ENCODE measurements at places on chromosomes 6 and 20.
A peak's percentile ranks its signal among the peaks of the same experiment; 100 is the strongest.

DNA sequence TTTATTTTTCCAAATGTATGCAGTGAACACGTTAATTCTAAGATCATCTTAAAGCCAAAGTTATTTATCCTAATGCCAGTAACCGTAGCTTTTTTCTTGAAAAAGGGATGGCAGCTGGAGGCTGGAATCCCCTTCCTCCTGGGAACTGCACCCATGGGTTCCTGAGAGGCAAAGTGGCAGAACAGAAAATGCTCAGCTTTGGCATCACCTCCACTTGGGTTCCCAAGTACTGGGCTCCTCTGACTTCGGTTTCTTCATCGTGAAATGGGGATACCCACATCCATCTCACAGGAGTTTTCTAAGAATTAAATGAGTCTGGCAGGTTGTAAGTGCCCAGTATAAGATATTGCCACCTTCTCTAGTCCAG, 6.2 kb upstream of the DDX43 start:
- no peak for DNase-seq

DNA sequence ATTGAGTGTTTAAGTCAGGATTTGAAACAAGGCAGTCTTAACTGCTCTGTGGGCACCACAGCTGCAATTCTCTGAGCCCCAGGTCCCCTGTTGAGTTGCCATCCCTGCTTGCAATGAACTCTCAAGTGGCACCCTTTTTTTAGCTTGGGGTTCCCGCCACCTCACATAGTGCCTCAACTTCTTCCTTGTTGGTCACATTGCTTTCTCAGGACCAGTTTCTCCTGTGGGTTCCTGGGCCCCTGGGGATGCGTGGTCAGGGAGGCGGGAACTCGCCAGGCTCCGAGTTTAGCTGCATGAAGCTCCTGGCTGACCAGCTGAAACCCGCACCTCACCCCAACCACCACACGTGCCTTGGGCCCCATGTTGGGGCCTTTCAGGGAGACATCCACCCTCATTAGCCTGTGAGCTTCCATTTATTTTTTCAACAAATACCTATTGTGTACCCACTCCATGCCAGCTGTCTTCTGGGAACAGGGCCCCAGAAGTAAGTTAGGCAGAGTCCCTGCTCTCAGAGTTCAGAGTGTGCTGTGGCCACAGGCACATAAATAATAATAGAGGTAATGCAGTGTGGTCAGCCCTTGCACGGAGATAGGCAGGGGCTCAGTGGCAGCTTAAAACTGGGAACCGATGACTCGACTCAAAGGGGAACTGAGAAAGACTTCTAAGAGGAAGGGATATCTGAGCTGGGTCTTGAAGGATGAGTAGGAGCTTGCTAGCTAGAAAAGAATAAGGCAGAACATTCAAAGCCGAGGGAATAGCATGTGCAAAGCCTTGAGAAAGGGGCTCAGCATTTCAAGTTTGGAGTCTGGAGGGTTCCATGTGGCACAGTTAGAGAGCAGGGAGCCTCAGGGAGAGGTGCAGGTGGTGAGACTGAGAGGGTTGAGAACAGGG, 33.9 kb upstream of the FAM83D start:
- DNase-seq = no peak

DNA sequence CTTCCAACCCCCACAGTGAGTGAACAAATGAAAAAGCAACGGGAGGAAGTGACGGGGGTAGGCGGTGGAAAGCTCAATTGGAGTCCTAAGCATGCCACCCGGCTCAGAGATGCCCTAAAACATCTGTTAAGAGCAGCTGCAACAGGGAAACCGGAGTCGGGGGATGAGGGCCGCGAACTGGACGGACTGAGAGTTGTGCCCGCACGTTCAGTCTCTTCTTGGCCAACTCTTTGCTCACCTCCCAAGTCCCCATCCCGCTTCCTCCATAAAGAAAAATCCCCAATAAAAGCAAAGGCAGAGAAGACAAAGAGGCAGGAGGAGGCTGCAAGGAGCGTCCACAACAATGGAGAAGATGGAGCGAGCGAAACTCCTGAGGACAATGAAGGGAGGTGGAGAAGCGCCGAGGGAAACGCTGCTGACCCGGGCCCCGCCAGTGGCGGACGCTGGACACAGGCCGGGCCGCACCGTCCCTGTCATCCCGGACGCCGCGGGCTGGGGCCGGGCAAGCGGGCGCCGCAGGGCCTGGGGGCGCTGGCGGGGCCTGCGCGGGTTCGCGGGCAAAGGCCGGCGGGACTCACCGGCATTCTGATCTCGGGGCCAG, 600 bp downstream of the SEC63 start:
- DNase-seq = peak; percentile 57

GRCh38 chr6:34829137-34829536, 37.3 kb downstream of the BLTP3A start:
- no peak for DNase-seq

DNA sequence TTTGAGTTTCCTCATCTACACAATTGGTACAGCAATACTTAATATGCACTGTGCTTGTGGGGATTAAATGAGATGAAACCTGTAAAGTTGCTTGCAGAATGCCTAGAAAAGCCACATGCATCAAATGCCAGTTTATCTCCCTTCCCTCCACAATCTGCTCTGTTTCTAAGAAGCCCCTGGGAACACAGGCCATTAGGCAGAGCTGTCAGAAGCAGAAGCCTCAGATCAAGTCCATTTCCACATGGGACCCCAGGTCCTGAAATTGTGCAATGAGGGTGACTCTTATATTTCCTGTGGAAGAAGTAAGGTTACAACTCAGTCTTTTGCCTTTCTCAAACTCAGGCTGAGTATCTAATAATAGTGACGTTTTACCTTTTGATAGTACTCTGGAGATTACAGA, 737.4 kb downstream of the KIF16B start:
- DNase-seq = no peak

- no peak for DNase-seq
Observed at GRCh38 chr20:49867453-49868215, 47.7 kb downstream of the SPATA2 start.

DNA sequence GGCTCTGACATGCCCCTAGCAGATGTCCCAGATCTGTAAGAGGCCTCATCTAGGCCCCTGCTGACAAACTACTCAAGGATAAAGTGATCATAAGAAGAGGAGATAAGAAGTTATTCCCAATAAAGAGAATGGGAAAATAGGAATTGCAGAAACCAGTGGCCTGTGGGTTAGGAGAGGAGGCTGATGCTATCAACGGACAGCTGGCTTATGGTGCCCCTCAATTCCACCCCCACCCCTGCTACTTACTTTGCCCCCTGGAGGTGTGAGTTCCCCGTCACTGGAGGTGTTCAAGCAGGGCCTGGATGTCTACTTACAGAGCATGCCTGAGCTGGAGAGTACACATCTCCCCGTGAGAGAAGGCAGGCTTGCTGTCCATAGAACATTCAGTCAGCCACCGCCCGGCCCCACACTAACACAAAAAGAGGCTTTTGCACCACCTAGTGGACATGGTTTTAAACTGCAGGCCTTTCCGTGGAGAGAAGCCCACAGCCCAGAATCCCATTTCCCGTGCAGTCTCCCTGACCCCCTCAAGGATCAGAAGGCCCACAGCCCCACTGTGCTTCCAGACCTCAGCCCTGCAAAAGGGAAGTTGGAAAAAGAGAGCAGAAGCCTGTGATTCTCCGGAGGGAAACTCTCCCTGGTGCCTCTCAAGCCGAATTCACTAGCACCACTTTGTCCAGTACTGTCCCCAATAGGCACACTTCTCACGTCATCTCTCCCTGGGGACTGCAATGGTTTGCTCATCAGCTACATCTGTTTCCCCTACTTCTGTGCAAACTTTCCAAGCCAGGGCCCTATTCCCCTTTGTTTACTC, 23.8 kb upstream of the BNIP5 start:
- DNase-seq = peak; percentile 74

- DNase-seq = no peak
Observed at GRCh38 chr6:28078836-28079235, 1.5 kb upstream of the ZNF165 start.

DNA sequence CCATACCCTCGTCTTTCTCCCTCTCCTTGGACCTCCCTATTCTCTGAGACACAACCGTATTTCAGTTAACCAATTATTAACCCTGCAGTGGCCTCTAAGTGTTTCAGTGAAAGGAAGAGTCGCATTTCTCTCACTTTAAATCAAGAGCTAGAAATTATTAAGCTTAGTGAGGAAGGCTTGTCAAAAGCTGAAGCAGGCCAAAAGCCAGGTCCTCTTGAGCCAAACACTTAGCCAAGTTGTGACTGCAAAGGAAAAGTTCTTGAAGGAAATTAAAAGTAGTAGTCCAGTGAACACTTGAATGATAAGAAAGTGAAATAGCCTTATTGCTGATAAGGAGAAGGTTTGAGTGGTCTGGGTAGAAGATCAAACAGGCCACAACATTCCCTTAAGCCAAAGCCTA, 58.3 kb downstream of the SNX9 start:
- no peak for DNase-seq

- no peak for DNase-seq
Observed at GRCh38 chr6:42300701-42301100, 83.0 kb upstream of the MRPS10 start.

GRCh38 chr6:92847988-92848387, 571.4 kb downstream of the EPHA7 start:
- no peak for DNase-seq

DNA sequence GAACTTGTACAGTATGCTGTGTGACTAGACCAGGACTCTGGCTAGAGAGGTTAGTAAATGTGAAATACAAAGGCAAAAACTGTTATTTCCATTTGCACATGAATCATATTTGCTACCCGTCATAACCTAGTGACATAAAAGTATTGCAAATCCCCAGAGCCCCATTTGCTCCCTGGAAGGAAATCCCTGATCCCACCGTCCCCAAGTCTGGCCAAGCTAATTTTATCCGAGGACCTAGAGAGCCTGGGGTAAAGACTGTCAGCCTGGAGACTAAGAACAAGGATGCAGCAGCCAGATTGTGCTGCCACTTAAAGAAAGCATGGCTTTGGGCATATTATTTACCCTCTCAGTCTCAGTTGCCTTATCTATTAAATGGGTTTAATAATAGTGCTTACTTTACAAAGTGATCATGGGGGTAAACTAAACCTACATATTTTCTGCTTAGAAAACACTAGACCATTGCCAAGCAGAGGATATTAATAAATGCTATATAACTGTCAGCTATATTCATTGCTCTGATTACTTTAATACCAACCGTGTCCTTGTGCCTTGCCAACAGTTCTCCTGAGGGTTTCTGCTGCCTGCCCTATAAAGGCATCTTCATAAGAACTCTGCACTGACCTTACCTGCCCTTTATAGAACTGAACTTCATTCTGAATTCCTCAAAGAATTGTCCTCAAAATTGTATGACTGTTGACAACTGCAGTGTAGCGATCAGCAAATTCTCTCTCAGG, 16.9 kb upstream of the TNFAIP3 start:
- no peak for DNase-seq

- DNase-seq = no peak
Observed at GRCh38 chr20:54293526-54293925, 85.6 kb downstream of the PFDN4 start.

Data from NCI-H2029 treated with DMSO at 0.1 percent for 48 hours (cell line).